ENCODE measurements at places on chromosomes 2 and 18.

DNA sequence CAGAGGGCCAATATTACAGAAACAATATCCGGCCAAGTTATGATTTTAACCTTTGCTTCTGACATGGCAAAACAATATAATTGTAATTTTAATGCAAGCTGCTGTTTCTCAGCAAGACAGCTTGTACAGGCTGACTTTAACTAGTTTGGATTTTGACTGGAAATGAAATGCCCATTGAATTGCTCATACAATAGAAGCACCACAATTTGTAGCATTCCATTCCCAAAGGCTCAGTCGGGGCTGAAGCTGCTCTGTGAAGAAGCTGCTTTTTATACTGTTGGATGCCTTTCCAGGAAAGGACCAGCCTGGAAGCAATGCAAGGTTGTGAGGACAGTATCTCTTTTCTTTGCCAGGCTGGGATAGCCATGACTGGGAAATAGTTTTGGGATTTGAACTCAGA is 677.0 kb upstream of the FANCL start:
- DNase-seq, result no peak

GRCh38 chr2:71614976-71615766 is 161.8 kb downstream of the DYSF start:
- no peak for DNase-seq

DNA sequence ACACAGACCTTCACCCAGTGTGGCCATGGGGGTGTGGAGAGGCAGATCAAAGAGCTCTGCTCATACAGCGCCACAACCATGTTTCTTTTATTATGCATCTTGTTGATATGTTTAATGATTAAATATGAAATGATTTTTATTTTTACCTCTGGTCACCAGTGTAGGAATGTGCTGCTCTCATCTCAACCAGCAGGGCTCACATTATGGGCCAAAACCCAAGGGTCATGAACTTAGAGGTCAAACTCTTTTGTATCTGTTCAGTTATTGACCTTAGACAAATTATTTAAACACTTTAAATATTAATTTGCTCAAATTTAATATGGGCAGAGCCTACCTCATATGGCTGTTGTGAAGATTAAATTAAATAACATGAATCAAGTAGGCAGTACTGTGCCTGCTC is 386.2 kb downstream of the ALK start:
- no peak for DNase-seq

- DNase-seq, result no peak
These were observed 8.5 kb downstream of the FMNL2 start for GRCh38 chr2:152343426-152343825.

GRCh38 chr2:53801547-53801946 is 14.7 kb downstream of the ERLEC1 start:
- no peak for DNase-seq

DNA sequence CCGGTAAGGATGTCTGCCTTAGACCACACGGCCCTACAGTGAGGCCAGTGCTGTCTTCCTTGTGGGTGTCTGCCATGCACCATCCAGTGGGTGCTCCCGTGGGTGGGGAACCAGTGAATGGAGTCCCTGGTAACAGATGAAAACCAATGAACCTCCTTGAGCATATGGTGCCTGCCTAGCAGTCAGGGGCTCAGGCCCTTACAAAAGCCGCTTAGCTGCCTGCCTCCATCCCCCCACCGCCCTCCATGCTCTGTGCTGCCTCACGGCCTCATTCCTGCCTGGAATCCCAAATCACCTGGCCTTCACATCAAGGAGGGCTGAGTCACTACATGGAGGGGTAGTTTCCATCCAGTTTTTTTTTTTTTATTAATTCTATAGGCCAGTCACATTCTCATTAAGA is 30.8 kb upstream of the TRIB2 start:
- DNase-seq, result no peak

DNA sequence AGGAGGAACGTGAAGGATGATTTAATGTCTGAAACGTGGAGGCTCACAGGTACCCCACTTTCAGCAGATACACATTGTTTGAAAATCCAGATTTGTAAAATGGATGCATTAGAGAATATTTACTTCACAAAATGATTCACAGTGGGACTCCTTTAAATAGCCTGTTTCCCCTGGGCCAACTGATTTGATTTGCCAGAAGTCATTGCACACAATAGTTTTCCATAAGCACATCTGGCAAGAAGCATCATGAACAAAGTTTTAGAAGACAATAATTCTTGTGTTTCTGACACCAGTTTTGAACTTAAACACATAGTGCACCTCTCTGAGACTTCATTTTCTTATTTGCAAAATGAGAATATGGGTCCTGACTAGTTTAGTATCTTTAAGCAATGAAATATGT is 451.4 kb upstream of the SLC14A2 start:
- no peak for DNase-seq

GRCh38 chr18:59038295-59039039 is 101.2 kb upstream of the SEC11C start:
- DNase-seq, result no peak

- DNase-seq, result no peak
These were observed 307.3 kb upstream of the MEIS1 start for GRCh38 chr2:66127656-66128055.

- no peak for DNase-seq
These were observed 162.4 kb downstream of the DDX1 start for GRCh38 chr2:15753811-15754702.

DNA sequence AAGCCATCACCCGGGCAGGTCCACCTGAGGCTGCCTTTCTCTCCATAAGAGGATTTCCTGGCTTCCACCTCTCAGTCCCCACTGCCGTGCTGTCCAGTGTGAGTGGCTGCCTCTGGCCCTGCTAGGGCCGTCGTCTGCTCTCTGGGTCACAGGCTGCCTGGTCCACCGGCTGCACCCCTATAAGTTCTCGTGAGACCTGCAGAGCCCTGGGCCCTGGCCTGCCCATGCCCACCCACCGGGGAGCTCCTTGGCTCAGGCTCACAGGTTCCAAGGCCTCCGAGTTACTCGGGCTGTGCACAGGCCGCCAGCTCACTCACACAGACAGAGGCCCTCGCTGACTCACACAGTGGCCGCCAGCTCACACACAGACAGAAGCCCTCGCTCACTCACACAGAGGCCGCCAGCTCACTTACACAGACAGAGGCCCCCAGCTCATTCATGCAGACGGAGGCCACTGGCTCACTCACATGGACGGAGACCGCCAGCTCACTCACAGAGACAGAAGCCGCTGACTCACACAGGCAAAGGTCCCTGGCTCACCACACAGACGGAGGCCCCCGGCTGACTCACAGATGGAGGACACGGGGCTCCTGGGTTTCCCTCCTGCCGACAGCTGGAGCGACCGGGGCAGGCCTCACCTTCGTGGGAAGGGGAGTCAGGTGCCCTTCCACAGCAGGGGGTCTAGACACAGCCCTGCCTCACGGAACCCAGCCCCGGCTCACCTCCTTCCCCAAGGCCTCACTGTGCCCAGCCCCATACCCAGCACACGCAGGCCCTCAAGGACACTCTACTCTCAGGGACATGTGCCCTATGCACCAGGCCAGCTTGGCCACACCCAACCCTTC is 334.1 kb upstream of the MYT1L start:
- no peak for DNase-seq

DNA sequence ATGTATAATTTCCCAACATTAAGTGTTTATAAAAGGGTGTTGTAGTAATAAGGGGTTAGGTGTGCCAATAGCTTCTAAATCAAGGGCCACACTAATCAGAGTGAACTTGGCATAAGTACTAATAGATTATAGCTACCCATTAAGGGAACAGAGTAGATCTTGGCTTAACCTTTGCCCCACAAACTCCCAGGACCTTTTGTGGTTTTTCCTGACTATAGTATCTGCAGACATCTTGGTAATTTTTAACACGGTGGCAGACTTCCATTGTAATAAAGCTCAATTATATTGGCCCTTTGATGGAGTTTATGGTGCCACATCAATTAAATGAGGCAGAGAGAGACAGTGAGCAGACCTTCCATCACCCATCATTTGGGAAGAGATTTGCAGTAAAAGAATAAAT is 358.5 kb upstream of the HNRNPA3 start:
- DNase-seq, result no peak

- no peak for DNase-seq
These were observed 210.6 kb downstream of the C1D start for GRCh38 chr2:67851956-67852824.

DNA sequence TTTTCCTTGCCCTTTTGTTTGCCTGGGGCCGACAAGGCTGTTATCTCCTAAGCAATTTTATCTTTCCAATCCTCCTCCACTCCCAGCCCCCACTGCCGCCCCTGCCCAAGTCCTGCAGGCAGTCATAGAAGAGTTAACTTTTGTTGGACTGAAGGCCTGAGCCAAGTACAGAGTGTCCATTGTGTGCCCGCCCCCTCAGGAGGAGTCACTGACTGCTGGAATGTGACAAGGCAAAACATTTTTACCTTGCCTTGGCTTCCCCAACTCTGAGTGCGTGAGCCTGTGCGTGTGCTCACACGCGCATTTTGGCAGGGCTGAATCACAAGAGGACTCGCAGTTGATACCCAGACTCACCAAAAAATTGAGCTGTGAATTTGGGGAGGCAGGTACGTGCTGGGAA is 16.2 kb downstream of the SETBP1 start:
- no peak for DNase-seq

GRCh38 chr2:159091976-159092375 is 123.5 kb downstream of the TANC1 start:
- no peak for DNase-seq

DNA sequence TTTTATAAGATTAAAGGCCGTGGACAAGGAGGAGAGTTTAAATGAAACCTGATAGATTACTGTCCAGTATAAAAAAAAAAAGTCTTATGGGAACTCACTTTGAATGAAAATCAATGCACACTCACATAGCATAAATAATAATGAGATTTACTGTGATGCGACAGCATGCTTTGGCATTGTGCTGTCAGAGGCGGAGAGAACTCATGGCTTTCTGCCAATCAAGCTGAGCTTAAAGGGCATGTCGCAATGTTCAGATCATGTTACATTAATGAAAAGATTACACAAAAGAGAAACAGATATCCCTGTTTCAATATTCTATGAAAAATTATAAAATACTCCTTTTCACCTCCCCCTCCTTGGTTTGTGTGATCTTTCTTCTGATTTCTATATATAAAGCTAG is 310.8 kb downstream of the ERBB4 start:
- DNase-seq, result no peak

DNA sequence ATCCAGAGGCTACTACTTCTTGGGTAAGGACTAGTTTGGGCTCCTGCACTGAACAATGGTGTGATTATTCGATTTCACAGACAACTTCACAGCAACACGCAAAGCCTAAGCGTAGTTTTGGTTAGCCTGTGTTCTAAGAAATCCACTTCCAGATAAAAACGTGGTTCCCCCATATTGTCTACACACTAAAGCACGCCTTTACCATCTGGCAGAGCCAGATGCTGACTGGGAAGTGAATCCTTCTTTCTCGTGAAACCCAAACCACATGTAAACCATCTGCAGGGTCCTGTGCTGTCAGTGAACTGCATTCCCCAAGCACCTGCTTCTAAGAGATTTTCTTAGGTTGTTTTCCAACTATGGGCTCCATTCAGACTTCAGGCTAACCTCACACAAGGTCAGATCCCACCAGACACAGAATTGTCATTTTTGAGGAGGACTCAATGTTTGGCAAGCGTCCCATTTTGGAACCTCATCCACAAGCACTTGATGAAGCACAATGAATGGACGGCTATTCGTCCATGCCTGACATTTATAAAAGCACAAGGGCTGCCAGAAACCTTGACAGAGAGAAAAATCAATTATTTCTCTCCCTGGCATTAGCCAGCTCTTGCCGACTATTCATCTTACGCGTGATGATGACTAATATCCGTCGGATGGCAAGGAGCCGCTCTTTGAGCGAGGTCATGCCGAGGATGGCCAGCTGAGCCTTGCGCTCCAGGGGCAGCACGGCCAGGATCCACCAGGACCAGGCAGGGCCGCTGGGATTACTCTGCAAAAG is 38.4 kb downstream of the LONRF2 start:
- DNase-seq, result no peak

DNA sequence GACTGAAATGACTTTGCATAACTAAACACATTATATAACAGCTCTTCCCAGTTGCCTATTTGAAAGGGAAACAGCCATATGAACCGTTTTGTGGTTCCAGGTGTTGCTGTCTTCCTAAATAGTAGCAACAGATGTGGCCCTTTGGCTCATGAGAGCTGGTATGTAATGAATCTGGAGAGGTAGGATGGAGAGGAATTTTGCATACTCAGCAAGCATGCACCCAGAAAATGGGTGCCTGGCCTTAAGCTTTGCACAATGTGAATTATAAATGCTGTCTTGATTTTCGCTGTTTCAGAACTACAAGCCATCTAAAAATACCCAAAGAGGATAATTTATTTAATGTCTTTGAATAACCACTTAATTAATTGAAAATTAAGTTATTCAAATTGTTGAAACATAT is 15.6 kb upstream of the ERBB4 start:
- no peak for DNase-seq

GRCh38 chr2:104734937-104735586 is 118.9 kb upstream of the POU3F3 start:
- no peak for DNase-seq

GRCh38 chr18:2898186-2898640 is 51.4 kb downstream of the EMILIN2 start:
- no peak for DNase-seq

DNA sequence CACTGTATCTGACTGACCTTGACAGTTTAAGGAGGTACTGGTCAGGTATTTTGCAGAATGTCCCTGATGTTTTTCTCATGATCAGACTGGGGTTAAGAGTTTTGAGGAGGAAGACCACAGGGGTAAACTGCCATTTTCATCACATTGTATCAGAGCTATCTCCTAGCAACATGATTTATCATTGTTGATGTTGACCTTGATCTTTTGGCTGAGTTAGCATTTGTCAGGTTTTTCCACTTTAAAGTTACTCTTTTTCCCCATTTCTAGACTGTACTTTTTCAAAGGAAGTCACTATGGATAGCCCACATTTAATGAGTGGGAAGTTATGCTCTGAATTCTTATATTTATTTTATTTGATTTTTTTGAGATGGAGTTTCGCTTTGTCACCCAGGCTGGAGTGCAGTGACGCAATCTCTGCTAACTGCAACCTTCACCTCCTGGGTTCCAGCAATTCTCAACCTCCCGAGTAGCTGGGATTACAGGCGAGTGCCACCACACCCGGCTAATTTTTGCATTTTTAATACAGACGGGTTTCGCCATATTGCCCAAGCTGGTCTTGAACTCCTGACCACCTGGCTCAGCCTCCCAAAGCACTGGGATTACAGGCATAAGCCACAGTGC is 17.7 kb upstream of the SLC39A10 start:
- no peak for DNase-seq

- no peak for DNase-seq
These were observed 68.4 kb downstream of the COL5A2 start for GRCh38 chr2:189111063-189111715.

Data from T-helper 9 cell (primary cell).